ENCODE measurements at places on chromosomes 12 and 14. TPM values are rescaled to one million over a fixed set of nuclear protein-coding genes. Genes with fewer than 3 reads are reported as not detected.

The NR1H4 gene
- not detected for total RNA-seq

The TAS2R30 gene
- 7.8 TPM for total RNA-seq

The LRRC74A gene
- total RNA-seq, result not detected

The RTL1 gene
- total RNA-seq, result not detected

The TAS2R42 gene
- not detected for total RNA-seq

The PPP1R12A gene
- 36.4 TPM for total RNA-seq

The DNAL1 gene
- total RNA-seq, result 2.4 TPM

The OTX2 gene
- total RNA-seq, result not detected

The KCNMB4 gene
- total RNA-seq, result 3.0 TPM

The PAX9 gene
- under 0.01 TPM for total RNA-seq

The ADAMTS20 gene
- total RNA-seq, result not detected

The MYRFL gene
- total RNA-seq, result not detected

The BBOF1 gene
- total RNA-seq, result 1.6 TPM

The ACSS3 gene
- 0.54 TPM for total RNA-seq

The KCNA5 gene
- under 0.01 TPM for total RNA-seq

The FIGNL2 gene
- total RNA-seq, result 0.81 TPM

The KRT77 gene
- not detected for total RNA-seq

The KDM2B gene
- total RNA-seq, result 65.2 TPM

The SAMD15 gene
- 0.81 TPM for total RNA-seq

The PIANP gene
- total RNA-seq, result under 0.01 TPM

The KRT78 gene
- not detected for total RNA-seq

The ZC3H10 gene
- 10.2 TPM for total RNA-seq

The DDN gene
- 0.81 TPM for total RNA-seq

The RAD52 gene
- total RNA-seq, result 22.4 TPM

The KCNA1 gene
- under 0.01 TPM for total RNA-seq

The GYS2 gene
- total RNA-seq, result not detected

The KRT2 gene
- not detected for total RNA-seq

The CLEC4C gene
- under 0.01 TPM for total RNA-seq

The CLEC6A gene
- not detected for total RNA-seq

The NAV3 gene
- total RNA-seq, result under 0.01 TPM

The RNASE2 gene
- 11.6 TPM for total RNA-seq

The SYCP3 gene
- 0.27 TPM for total RNA-seq

The KRT7 gene
- 3.8 TPM for total RNA-seq

The AQP2 gene
- total RNA-seq, result under 0.01 TPM

The TMEM121 gene
- total RNA-seq, result 46.3 TPM

The TMEM179 gene
- not detected for total RNA-seq

The ACOT6 gene
- total RNA-seq, result not detected

The ABCD4 gene
- total RNA-seq, result 90.5 TPM

The GCN1 gene
- total RNA-seq, result 71.6 TPM

The SERPINA5 gene
- total RNA-seq, result not detected

The FITM1 gene
- total RNA-seq, result 2.7 TPM

The GCH1 gene
- total RNA-seq, result 15.3 TPM

The AICDA gene
- total RNA-seq, result not detected

The IL26 gene
- not detected for total RNA-seq

The DHRS2 gene
- total RNA-seq, result under 0.01 TPM

The HOMEZ gene
- total RNA-seq, result 18.9 TPM

All from hematopoietic multipotent progenitor cell (in vitro differentiated cells).